Stimulated activated CD8-positive, alpha-beta memory T cell treated with anti-CD3 and anti-CD28 coated beads, Interleukin-15, amount 100 ng/mL, for 1 hour (primary cell): ENCODE measurements at places on chromosomes 12 and 14.

DNA sequence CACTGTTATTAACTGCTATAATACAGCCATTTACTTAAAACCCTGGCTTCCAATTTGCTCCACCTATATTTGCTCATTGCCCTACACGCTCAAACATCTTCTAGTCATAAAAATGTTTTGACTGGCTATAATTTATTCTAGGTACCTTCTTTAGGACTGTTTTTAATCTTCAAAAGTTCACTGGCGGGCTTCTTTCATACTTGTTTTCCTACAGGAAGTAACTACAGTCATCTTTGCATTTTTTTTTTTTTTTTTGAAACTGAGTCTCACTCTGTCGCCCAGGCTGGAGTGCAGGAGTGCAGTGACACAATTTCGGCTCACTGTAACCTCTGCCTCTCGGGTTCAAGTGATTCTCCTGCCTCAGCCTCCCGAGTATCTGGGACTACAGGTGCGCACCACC, 32.5 kb downstream of the MPHOSPH9 start:
- DNase-seq, result no peak

- DNase-seq, result no peak
These were observed 34.2 kb upstream of the PLXNC1 start for GRCh38 chr12:94114166-94114565.

- DNase-seq, result no peak
These were observed 6.4 kb downstream of the GAS2L3 start for GRCh38 chr12:100579844-100580243.

DNA sequence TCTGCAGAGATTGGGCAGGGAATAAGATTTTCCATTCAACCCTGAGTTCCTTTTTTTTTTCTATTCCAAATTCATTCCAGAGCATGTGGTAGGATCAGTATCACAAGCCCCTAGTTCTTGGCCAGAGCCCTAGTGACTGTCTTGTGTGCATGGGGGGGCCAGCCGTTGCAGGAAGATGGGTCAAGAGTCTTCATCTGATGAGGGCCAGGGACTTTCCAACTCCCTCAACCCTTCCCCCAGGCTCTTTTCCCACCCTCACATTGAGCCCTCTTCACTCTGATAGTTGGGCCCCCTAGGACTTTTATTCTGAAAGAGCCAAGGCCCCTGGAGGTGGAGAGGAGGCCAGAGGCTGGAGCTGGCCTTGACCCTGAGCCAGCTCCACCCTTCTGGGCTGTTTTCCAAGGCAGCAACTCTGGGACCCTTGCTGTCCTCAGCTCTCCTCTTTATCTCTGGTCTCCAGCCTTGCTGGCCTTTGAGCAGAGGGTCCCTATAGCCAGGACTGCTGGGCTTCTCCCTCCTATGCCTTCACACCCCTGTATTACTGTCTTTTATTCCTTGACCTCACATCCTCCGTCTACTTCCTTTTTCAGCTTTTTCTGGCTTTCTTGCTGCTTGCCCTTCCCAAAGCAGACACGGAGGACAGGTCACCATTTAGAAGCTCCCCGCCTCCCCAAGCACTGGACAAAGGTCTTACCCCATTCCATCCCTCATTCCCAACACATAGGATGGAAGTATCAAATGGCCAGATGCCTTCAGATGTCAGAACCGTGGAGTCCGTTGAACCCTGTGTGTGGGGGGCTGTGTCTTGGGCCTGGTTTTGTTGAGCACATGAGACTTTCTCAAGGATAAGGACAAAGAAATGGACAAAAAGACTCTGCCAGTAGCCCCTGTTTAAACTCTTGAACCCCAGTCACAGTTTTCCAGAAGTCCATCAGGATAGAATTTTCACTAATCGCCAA, 5.6 kb downstream of the RBP5 start:
- DNase-seq, result no peak

- no peak for DNase-seq
These were observed 962 bp upstream of the KERA start for GRCh38 chr12:91058786-91059185.

- DNase-seq, result no peak
These were observed 71.8 kb upstream of the BCAT1 start for GRCh38 chr12:25020621-25021243.

- no peak for DNase-seq
These were observed 51.5 kb downstream of the DBX2 start for GRCh38 chr12:44999355-44999754.

- DNase-seq, result no peak
These were observed 26.3 kb upstream of the TBC1D30 start for GRCh38 chr12:64798165-64798564.

- DNase-seq, result no peak
These were observed 25.1 kb downstream of the AHNAK2 start for GRCh38 chr14:104953097-104953496.
